Stimulated activated naive CD4-positive, alpha-beta T cell (primary cell): ENCODE measurements at places on chromosomes 7 and 10.
A peak's percentile ranks its signal among the peaks of the same experiment; 100 is the strongest.

GRCh38 chr7:43372676-43373355 is 210.1 kb upstream of the STK17A start:
- no peak for DNase-seq

DNA sequence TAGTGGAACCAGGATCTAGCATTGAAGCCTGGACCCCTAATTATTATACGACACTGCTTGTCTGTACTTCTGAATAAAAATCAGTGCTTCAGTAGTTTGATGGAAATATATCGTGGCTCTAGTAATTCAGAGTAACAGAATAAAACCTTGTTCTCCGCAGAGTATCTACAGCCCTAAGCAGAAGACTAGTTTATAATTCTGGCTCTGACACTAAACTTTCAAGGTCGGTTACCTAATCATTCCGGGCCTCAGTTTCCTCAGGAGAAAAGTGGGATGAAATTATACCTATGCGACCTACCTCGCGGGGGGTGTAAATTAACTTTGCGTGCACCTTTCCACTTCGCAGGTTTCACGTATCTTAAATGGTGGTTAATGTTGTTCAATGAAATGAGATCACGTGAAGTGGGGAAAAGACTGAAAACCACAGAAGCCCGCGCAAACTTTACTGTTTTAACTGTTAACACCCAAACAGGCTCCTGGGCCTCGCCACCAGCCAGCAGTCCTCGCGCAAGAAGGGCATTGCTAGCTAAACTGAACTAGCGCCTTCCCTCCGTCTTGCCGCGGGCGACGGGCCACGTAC is 615 bp downstream of the THAP5 start:
- DNase-seq: no peak

DNA sequence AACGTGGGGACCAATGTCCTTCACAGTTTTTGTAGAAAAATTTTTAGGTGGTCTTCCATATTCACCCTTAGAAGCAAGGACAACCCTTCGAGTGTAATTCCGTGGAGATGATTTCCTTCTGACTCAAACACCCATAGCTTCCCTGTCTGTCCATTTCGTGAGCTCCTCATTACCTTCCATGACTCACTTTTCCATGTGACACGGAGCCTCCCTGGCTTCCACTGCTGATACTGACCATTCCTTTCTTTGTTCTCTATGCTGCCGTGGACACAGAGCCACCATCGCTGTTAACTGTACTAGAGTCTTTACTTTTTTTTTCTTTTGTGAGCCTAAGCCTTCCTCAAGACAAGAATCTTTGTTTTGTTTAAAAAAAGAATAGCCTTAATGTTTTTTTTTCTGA is 12.5 kb upstream of the ARMS2 start:
- no peak for DNase-seq

- no peak for DNase-seq
These were observed 302.6 kb upstream of the LYZL1 start for GRCh38 chr10:28986117-28986792.

DNA sequence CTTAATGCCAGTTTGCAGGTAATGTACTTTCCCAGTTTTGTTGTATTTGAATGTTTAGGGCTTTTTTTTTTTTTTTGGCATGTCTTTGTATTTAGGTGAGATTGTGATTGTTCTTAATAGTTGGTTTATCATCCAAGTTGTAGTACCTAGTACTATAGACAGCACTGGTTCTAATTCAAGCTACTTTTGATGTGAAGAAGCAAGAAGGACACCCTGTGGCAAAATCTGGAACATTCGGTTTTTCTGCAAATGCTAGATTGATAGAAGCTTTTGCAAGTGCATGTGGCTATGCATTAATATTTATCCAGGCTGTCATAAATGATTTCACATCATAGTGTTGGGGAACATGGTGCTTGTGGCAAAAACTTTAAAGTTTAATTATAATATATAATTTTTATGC is 248.9 kb downstream of the FOXP2 start:
- no peak for DNase-seq

- DNase-seq: no peak
These were observed 39.9 kb downstream of the PLEKHA8 start for GRCh38 chr7:30068117-30068516.

DNA sequence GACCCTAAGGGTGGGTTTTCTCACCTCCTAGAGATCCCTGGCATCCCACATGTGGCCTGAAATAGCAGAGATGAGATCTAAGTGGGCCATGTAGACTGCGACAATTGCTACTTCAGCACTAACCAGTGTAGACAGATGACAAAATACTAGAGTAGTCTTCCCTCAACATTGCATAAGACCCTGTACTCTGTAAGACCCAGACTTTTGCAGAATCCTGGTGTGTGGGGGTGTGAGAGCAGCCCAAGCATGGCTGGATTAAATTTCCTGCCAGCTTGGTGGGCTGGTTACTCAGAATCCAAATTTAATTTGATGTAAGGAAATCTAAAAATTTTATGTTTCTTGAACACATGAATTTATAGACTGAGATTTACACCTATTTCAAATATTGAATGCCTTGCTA is 88.3 kb downstream of the ZNF365 start:
- no peak for DNase-seq

- no peak for DNase-seq
These were observed 235.3 kb downstream of the CCDC3 start for GRCh38 chr10:12766223-12766622.

GRCh38 chr10:35564341-35564968 is 40.7 kb upstream of the GJD4 start:
- DNase-seq: no peak

DNA sequence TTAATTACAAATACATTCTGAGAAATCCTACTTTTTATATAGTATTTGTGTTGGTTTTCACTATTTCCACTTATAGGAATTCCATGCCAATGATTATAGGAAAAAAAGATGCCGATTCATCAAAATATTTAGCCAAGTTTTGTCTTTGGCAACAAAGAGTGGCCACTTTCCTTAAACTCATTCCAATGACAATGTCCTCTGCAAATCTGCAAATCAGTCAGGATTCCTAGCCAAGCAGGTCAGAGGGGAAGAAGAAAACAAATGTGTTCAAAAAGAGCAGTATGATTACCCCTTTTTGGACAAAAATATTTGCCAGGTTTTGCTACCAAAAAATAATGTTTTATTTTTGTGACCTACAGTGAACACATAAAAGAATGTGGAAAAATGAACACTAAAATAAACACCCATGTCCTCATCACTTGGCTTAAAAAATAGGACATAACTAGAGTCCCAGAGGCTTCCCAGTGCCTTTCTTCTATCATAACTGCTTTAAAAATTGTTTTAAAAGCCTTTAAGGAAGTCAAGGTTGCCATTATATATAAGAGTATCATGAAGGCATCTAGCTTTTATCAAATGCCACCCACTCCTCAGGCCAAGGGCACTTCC is 125.9 kb downstream of the ADAM12 start:
- no peak for DNase-seq

DNA sequence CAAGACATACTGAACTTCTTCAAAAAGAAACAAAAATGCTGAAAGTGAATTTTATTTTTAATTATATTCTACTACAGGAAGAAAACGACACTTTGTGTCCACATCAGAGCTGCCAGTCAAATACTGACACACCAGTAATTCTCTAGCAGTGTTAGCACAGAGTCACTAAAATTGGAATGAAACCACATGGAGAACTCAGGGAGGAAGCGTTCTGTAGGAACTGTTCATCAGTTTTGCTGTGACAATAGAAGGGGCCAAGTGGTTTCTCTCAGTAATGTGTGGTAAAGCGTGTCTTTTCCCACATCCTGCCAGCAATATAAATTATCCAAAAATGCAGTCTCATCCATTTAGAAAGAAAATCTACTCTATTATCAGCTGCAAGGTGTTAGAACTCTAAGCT is 683.3 kb downstream of the GRM8 start:
- no peak for DNase-seq

- DNase-seq: no peak
These were observed 86.5 kb upstream of the KLF6 start for GRCh38 chr10:3871424-3871996.

DNA sequence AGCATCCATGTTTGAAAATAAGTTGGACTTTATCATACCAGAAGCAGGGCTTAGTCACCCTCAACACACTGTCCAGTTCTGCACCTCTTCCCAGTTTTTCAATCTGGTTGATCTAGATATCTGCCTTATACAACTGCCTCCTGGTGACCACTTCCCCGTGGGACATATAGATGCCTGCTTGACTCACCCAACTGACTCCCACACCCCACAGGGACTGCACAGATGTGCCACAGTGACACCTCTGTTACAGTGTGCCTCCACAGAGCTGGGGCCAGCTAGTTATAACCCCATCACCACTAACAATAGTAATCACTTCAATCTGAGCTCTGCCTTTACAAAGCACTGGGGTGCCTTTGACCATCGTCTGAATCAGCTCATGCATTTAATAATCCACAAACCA is 82.6 kb upstream of the AOAH start:
- no peak for DNase-seq

GRCh38 chr7:22726345-22726906 is 574 bp upstream of the IL6 start:
- DNase-seq: peak; percentile 12

DNA sequence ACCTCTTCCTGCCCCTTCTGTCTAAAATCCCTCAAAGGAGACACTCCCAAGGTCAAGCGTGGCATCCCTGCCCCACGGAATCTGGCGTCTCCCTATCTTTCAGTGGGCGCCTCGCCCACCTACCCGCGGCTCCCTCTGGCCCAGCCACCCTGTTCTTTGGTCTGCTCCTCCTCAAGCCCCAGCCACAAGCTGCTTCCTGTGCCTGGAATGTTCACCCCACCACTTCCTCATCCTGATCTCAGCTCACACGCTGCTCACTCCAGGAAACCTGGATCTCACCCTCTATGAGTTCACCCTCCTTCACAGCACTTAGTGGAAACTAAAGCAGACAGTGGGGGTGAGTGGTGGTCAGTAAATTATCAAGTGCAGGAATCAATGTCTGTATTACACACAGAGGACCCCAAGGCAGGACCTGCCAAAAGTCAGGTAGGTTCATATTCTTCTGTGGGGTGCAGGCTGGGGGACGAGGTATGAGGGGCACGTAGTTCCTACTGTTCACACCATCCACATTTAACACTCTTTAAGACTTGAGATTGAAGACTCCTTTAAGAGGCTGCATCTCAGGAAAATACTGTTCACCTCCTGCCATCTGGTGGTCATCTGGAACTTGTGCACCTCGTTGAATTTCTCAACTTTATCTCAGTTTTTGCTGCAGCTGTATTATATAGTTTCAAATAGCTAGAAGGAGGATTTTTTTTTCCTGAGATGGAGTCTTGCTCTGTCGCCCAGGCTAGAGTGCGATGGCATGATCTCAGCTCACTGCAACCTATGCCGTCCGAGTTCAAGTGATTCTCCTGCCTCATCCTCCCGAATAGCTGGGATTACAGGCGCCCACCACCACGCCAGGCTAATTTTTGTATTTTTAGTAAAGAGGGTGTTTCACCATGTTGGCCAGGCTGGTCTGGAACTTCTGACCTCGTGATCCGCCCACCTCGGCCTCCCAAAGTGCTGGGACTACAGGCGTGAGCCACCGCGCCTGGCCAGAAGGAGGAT is 166.6 kb downstream of the ARHGAP21 start:
- DNase-seq: no peak

GRCh38 chr10:50991456-50992355 is 82.6 kb upstream of the PRKG1 start:
- DNase-seq: no peak

DNA sequence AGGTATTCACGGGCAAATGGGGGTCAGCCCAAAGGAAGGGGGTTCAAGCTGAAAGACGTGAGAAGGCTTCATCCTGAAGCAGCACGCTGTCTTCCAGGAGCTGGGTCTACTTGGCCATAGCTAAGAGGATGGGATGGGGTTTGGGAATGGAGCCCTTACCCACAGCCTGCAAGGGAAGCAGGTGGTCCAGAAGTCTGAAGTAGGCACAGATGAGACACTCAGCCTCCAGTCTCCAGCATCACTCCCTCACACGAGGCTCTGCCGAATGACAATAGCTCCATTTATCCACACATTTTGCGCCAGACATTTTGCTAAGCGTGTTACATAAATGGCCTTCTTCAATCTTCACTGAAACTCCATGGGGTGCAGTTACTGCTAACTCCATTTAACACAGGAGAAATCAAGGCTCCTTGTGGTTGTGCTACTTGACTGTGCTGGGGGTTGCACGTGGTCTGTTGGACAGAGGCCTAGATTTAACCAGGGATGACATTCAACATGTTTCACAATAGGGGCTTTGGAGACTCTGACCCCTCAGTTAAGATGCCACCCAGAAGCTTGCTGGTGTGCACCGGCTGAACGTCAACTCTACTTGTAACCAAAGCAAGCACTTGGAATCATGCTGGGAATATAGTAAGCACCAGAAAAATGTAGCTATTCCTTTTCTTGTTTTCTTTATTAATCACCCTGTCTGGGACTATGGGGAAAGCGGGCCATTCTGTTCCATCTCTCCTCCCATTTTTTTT is 85.3 kb downstream of the FAM241B start:
- DNase-seq: no peak

DNA sequence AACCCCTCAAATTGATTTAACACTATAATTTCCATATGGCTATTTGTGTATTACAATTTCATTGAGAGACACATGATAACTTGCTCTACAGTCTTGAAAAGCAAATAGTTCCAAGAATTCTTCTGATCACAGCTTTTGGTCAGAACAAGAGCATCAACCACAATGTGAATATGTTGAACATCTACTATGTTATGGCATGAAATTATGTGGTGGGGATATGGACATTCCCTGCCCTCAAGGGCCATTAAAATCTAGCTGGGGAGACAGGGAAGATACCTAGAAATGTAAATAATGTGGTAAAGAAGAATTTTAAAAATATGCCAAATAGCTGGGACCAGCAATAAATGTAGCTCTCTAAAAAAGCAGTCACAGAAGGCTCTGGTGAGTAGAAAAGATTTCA is 262.2 kb downstream of the FZD1 start:
- no peak for DNase-seq

- DNase-seq: no peak
These were observed 147.9 kb downstream of the CPEB3 start for GRCh38 chr10:92142949-92143348.

GRCh38 chr10:30813872-30814481 is 184.4 kb upstream of the LYZL2 start:
- no peak for DNase-seq

- DNase-seq: no peak
These were observed 239.1 kb downstream of the ZMYND11 start for GRCh38 chr10:374354-374753.

GRCh38 chr10:33335551-33335800 is 1.0 kb upstream of the NRP1 start:
- no peak for DNase-seq

DNA sequence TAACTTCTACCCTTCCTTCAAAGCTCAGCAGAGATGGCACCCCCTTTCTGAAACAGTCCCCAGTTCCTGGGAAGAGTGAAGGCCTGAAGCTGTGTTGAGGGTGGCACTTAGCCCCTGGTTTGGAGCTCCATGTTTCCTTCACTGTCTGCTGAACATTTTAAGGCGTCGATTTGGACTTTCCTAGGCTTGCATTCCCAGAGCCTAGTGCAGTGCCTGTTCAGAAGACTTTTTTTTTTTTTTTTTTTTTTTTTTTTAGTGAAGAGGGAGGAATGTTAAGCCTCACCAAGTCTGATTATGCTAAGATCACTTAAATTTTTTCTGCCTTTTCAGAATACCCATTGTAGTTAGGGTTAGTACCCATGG is 97.0 kb downstream of the PFKFB3 start:
- no peak for DNase-seq
